Type B pancreatic cell (in vitro differentiated cells): ENCODE measurements at places on chromosomes 1 and 21. TPM values are rescaled to one million over a fixed set of nuclear protein-coding genes. Genes with fewer than 3 reads are reported as not detected.
A peak's percentile ranks its signal among the peaks of the same experiment; 100 is the strongest.

DNA sequence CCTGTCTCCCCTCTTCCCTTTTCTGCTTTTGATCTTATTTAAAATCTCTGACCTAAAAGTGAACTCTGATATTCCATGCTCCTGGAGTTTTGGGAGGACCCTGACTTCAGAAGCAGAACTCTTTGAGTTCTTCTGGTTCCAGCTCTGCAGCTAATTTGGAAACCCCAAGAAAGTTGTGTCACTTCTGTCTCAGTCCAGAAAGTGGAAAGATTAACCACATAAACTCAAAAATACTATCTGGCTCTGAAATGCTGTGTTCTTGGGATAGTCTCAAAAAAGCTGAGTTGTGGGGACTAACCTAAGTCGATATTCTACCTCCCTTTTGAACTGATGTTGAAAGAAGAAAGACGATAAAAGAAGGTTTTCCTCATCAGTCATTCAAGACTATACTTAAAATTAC, 59.8 kb downstream of the ITPKB start:
- no peaks in the 10 kb centered on the region for H3K27me3 ChIP-seq
- peak overlapping the region; percentile 96 for H3K27ac ChIP-seq
- DNase-seq, result no peak
- peaks cover 9% of the 10 kb centered on the region for H3K36me3 ChIP-seq
- H3K4me1 ChIP-seq, result peaks cover 55% of the 10 kb centered on the region
- peak overlapping the region; percentile 84 for H3K4me3 ChIP-seq

- H3K36me3 ChIP-seq, result no peaks in the 10 kb centered on the region
- no peak overlapping the region for H3K4me3 ChIP-seq
- DNase-seq, result no peak
- H3K27ac ChIP-seq, result no peak overlapping the region
- H3K27me3 ChIP-seq, result peaks cover 9% of the 10 kb centered on the region
- no peaks in the 10 kb centered on the region for H3K4me1 ChIP-seq
These were observed 16.3 kb upstream of the PTTG1IP start for GRCh38 chr21:44889625-44890337.

GRCh38 chr1:35390600-35391494, 122.3 kb downstream of the ZMYM4 start:
- H3K4me3 ChIP-seq, result no peak overlapping the region
- H3K27me3 ChIP-seq, result no peaks in the 10 kb centered on the region
- no peak for DNase-seq
- H3K4me1 ChIP-seq, result peaks cover 13% of the 10 kb centered on the region
- H3K36me3 ChIP-seq, result peaks cover 41% of the 10 kb centered on the region

GRCh38 chr1:26775666-26776065, 12.1 kb upstream of the PIGV start:
- peaks cover 66% of the 10 kb centered on the region for H3K36me3 ChIP-seq
- H3K4me3 ChIP-seq, result no peak overlapping the region
- no peaks in the 10 kb centered on the region for H3K27me3 ChIP-seq
- H3K4me1 ChIP-seq, result peaks cover 8% of the 10 kb centered on the region

DNA sequence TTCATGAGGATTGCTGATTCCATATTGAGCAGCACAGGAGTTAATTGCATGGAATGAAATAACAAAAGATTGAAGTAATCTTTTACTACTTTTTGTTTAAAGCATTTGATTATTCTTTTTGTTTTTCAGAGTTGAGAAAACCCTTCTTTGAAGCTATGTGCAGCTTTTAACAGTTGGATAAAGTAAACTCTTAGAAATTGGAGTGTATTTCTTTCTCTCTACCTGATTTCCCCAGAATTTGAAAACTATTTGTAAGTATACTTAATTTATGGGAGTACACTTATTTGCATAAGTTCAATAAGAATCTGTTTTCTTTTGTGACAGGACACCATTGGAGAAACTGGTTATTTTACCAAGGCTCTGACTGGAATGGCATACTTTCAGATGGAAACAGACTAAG, 133.6 kb downstream of the TRIM33 start:
- H3K36me3 ChIP-seq, result no peaks in the 10 kb centered on the region
- H3K27ac ChIP-seq, result no peak overlapping the region
- H3K4me3 ChIP-seq, result no peak overlapping the region
- DNase-seq, result no peak

GRCh38 chr1:169570172-169570574, 16.1 kb downstream of the F5 start:
- H3K4me1 ChIP-seq, result peaks cover 5% of the 10 kb centered on the region
- H3K27me3 ChIP-seq, result peaks cover 5% of the 10 kb centered on the region
- no peak overlapping the region for H3K27ac ChIP-seq
- no peaks in the 10 kb centered on the region for H3K36me3 ChIP-seq
- no peak for DNase-seq

GRCh38 chr21:28761674-28762356, 230.9 kb downstream of the LTN1 start:
- no peaks in the 10 kb centered on the region for H3K36me3 ChIP-seq
- no peak for DNase-seq
- no peak overlapping the region for H3K4me3 ChIP-seq
- H3K27ac ChIP-seq, result no peak overlapping the region

- H3K27me3 ChIP-seq, result no peaks in the 10 kb centered on the region
- peaks cover 31% of the 10 kb centered on the region for H3K36me3 ChIP-seq
- no peak overlapping the region for H3K4me3 ChIP-seq
- DNase-seq, result no peak
These were observed 11.6 kb downstream of the AGPAT3 start for GRCh38 chr21:43876605-43877004.

- H3K27me3 ChIP-seq, result no peaks in the 10 kb centered on the region
- DNase-seq, result no peak
- no peaks in the 10 kb centered on the region for H3K36me3 ChIP-seq
- peak overlapping the region; percentile 92 for H3K27ac ChIP-seq
- H3K4me3 ChIP-seq, result peak overlapping the region; percentile 51
- H3K4me1 ChIP-seq, result peaks cover 17% of the 10 kb centered on the region
These were observed 17.7 kb downstream of the PTPRC start for GRCh38 chr1:198656500-198656932.

DNA sequence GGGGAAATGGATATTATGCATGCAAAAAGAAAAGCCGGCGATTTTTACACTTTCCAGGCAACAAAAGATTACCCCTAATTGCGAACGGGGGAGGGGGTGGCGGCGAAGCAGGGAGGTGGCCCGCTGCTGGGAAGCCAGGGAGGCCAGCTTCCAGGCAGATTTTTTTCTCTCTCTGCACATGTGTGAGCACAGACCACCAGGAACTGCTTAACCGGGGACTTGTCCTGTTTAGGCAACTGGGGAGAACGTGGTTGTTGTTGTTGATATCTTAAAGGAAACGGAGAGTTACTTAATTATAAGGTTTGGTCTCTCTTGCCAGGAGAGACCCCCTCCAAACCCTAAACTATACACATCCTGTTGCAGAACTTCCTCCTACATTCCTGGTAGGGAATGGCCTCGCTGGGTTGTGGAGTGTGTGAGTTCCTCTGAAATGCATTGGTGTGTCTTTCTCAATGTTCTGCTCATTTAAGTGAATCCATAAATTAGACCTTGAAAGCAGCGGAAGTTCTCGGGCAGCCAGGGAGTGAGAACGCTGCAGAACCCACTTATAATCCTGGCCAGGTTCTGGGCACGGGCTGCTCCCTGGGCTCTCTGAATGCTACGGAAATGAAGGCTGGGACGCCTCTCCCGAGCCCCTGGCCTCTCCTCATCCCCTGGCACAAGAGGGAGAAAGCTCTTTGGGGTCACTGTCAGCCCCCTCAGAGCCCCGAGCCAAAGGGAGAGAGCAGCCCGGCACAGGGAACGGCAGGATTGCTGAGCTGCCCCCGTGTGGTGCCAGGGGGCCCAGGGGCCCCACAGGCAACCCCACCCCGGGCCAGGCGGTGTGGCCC, 250.0 kb downstream of the FOXD2 start:
- peak overlapping the region; percentile 30 for H3K4me3 ChIP-seq
- no peak overlapping the region for H3K27ac ChIP-seq
- H3K27me3 ChIP-seq, result peaks cover 43% of the 10 kb centered on the region
- DNase-seq, result peak; percentile 61
- H3K4me1 ChIP-seq, result peaks cover 55% of the 10 kb centered on the region

GRCh38 chr1:162177126-162177525, 107.6 kb downstream of the NOS1AP start:
- H3K4me3 ChIP-seq, result no peak overlapping the region
- peaks cover 7% of the 10 kb centered on the region for H3K36me3 ChIP-seq
- peaks cover 21% of the 10 kb centered on the region for H3K4me1 ChIP-seq
- H3K27ac ChIP-seq, result peak overlapping the region; percentile 34

GRCh38 chr1:178388418-178389145, 108.2 kb downstream of the CLEC20A start:
- no peak for DNase-seq
- H3K4me3 ChIP-seq, result peak overlapping the region; percentile 57
- H3K27me3 ChIP-seq, result no peaks in the 10 kb centered on the region
- peaks cover 12% of the 10 kb centered on the region for H3K4me1 ChIP-seq
- peaks cover 10% of the 10 kb centered on the region for H3K36me3 ChIP-seq

- no peak overlapping the region for H3K27ac ChIP-seq
- H3K4me1 ChIP-seq, result no peaks in the 10 kb centered on the region
- no peaks in the 10 kb centered on the region for H3K36me3 ChIP-seq
These were observed 16.7 kb downstream of the DYNLT5 start for GRCh38 chr1:66768965-66769364.

The SLAMF1 gene
- total RNA-seq, result not detected in 2 replicates

The DNAJB4 gene
- 20.9 and 27.7 TPM in 2 replicates for total RNA-seq

The AIM2 gene
- 0.40 and 1.0 TPM in 2 replicates for total RNA-seq

The KRTAP19-1 gene
- 1.0 and 1.1 TPM in 2 replicates for total RNA-seq

The CD101 gene
- total RNA-seq, result 1.1 and 4.4 TPM in 2 replicates

The CD84 gene
- not detected in 2 replicates for total RNA-seq

The FCRL4 gene
- not detected in 2 replicates for total RNA-seq

The IGFN1 gene
- 2.0 and 7.9 TPM in 2 replicates for total RNA-seq
